ENCODE measurements at places on chromosomes 16 and 17.

DNA sequence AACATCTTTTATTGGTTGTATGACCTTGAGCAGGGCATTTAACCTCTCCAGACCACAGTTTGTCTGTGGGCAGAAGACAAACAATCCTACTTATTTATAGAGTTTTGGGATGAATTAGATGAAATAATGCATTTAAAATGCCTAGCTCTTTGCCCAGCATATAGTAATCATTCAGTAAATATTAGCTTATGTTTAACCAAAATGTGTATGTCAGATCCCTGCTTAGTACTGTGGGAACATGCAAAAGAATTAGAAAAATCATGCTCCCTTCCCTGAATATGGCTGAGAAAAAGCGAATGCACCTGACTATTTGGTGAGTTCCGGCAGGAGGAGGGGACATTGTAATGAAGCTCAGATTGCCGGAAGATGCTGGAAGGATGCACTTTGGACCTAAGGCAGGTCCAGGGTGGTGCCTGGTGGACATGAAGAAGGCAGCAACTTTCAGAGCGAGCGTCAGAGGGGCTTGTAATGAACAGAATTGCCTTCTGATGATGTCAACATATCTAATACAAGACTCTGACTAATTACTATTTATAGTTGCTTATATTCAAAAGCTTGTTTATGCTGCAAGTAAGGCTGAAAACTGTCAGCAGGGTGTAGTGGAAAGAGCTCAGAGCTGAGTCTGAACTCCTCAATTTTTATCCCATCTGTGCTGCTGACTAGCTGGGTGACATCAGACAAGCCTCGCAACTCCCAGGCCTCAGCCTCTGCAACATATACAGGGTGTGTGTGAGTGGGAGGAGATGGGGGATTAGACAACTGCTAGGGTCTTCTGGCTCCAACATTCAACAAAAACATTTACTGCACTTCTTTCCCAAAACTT is 221.2 kb downstream of the PRKCA start:
- DNase-seq: no peak

DNA sequence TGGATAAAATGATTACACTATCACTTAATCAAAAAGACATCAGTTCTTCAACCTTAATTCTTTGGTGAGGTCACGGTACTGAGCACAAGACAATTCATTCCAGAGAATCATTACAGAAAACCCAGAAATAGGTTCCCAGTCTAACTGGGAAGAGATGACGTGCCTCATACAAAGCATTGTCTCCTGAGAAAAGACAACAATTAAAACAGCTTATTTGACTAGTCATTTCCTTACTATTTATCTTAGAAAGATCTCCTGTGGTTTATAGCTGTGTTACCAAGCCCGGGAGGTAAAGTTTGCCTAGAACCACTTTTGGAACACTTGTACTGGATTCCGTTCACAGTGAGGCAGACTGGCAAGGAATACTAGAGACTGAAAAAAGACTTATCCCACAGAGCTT is 5.1 kb downstream of the PHF12 start:
- peak; percentile 92 for DNase-seq

DNA sequence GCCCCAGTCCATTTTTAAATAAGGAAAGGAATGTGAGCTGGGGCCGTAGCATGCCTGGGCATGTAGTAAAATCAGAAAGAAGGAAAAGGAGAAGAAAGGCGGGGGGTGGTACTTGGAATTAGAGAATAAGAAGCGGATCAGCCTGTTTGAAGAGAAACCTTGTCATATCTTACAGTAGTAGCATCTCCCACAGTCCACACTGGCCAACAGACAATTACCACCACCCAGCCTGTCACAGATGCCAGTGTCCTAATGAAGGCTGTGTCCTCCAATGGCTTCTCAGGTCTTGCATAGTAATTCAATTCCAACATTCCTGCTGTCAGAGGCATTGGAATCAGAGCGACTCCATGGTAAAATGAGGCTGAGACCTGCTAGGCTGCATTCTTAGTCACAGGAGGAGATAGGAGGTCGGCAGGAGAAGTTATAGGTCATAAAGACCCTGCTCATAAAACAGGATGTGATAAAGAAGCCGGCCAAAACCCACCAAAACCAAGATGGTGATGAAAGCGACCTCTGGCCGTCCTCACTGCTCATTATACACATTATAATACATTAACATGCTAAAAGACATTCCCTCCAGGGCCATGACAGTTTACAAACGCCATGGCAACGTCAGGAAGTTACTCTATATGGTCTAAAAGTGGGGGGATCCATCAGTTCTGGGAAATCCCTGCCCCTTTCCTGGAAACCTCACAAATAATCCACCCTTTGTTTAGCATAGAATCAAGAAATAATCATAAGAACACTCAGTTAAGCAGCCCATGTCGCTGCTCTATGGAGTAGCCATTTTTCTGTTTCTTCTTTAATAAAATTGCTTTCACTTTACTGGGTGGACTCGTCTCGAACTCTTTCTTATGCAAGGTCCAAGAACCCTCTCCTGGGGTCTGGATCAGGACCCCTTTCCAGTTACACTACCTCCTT is 9.6 kb upstream of the AKAP10 start:
- DNase-seq: no peak

GRCh38 chr16:47676635-47677177 is 215.6 kb downstream of the PHKB start:
- DNase-seq: no peak

Measured in astrocyte of the spinal cord (primary cell).